Thoracic aorta (tissue), 2 donors: ENCODE measurements at places on chromosomes 11 and 22. TPM values are rescaled to one million over a fixed set of nuclear protein-coding genes. Genes with fewer than 3 reads are reported as not detected.

TMEM151A gene
- total RNA-seq: 0.27 TPM

TYMP gene
- total RNA-seq: 90.4 TPM

MISFA gene
- 17.3 TPM for total RNA-seq

OR2AG2 gene
- not detected for total RNA-seq

TTC9C gene
- 14.5 TPM for total RNA-seq

C11orf97 gene
- total RNA-seq: not detected

ZNF215 gene
- 1.5 TPM for total RNA-seq

PRAME gene
- not detected for total RNA-seq

MRGPRE gene
- total RNA-seq: not detected

AGBL2 gene
- not detected for total RNA-seq

CHRM4 gene
- total RNA-seq: not detected

GLYATL1B gene
- not detected for total RNA-seq

RBMXL2 gene
- not detected for total RNA-seq

RTN4RL2 gene
- total RNA-seq: not detected

PTPN5 gene
- total RNA-seq: 2.2 TPM

KCNC1 gene
- total RNA-seq: not detected

SLC22A6 gene
- not detected for total RNA-seq

CHRM1 gene
- not detected for total RNA-seq

MS4A1 gene
- total RNA-seq: not detected

XKR3 gene
- not detected for total RNA-seq

AMPD3 gene
- total RNA-seq: 7.0 TPM

LARGE2 gene
- 3.1 TPM for total RNA-seq

NOX4 gene
- 293 TPM for total RNA-seq

PRG3 gene
- total RNA-seq: not detected

CTTN gene
- 415 TPM for total RNA-seq

SCN3B gene
- 0.35 TPM for total RNA-seq

BUD13 gene
- 5.8 TPM for total RNA-seq

TBX1 gene
- total RNA-seq: 8.0 TPM

POU2AF2 gene
- not detected for total RNA-seq

EHF gene
- 0.14 TPM for total RNA-seq

PRSS23 gene
- total RNA-seq: 253 TPM

BTG4 gene
- total RNA-seq: not detected

OR2D2 gene
- total RNA-seq: not detected

CDC42EP2 gene
- 18.7 TPM for total RNA-seq

RFPL1 gene
- not detected for total RNA-seq

HBB gene
- total RNA-seq: 257 TPM

SCARF2 gene
- 108 TPM for total RNA-seq

ZW10 gene
- 18.7 TPM for total RNA-seq

CBLIF gene
- total RNA-seq: 1.8 TPM
